Prostate gland (tissue), 2 donors: ENCODE measurements at places on chromosomes 2 and 18. TPM values are rescaled to one million over a fixed set of nuclear protein-coding genes. Genes with fewer than 3 reads are reported as not detected.

The OR6B2 gene
- total RNA-seq: not detected

The CWC22 gene
- 16.3 TPM for total RNA-seq

The SNTG2 gene
- total RNA-seq: 2.0 TPM

The SH3BP4 gene
- 86.7 TPM for total RNA-seq

The NEU2 gene
- total RNA-seq: not detected

The ZSWIM2 gene
- 2.3 TPM for total RNA-seq

The NEB gene
- total RNA-seq: 57.9 TPM

The MC2R gene
- total RNA-seq: not detected

DNA sequence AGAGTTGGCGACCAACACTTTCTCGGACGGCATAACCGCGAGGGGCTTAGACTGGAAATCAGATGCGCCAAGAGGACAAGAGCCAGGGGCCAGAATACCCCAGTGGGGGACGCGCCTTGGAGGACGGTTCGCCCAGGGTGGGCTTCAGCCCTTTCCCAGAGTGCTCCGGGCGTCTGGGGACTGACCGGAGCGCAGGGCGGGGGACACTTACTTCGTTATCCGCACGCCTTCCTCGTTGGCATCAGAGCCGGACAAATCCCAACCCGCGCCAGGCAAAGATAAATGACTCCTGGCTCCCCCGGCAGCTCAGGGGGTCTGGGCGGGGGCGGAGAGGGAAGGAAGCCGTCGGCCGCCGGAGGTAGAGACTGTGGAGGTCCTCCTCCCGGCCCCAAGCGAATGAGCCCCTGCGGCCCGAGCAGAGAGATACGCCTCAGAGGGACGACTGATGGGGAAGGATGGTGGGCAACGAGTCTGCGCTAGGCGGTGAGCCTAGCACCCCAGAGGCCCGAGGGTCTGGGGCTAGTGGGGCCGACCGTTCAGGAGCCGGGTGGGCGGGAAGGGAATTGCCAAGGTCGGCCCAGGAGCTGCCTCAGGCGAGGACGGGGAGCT lies 4.7 kb upstream of the SATB2 start:
- no peak for DNase-seq

GRCh38 chr2:25757906-25758305 lies 84.5 kb upstream of the DTNB start:
- DNase-seq: peak; percentile 48

DNA sequence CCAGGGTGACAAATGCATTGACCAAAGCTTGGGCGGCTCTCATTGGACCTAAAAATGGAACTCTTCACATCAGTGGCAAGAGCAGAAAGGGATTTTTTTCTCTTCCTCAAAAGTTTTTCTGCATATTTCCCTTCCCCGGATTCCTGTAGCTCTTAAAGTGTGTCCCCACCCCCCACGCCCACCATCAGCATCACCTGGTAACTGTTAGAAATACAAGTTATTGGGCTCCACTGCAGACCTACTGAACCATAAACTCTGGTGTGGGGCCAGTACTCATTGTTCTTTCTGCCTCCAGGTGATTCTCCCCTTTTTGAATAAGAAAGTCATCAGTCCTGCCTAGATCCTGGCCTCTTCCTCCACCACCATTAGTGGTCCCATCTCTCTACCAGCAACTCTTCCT lies 1.3 kb upstream of the MYO5B start:
- DNase-seq: no peak

DNA sequence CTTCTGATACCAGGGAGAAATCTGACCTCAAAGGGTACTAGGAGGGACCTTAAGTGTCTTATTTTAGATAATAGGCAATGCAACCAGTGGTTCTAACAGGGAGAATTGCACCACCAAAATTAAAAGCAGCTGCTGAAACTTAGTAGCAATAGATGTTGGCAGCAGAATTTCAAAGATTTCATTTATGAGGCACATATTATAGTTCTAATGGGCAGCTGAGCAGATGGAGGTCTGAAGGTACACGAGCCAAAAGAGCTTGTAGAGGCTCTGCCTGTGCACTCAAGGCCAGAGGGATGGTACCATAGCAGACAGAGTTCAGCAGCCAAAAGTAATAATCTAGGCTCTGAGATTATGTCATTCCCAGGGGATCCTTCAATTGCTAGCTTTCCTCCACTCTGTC lies 87.3 kb upstream of the NCKAP5 start:
- DNase-seq: no peak

DNA sequence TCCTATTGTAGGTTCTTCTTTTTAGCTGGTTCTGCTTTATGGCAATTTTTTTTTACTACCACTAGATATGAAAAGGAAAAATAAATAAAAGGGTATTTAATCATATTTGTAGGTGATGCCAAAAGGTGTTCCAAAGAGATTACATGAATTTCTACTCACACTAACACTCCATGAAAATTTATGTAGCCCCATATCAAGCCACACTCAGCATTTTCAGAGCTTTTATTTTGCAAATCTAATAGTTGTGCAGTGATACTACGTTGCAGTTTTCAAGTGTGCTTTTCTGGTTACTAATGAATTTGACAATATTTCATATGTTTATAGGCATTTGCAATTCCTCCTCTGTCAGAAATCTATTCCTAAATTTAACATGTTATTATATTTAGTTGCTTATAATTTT lies 363.9 kb upstream of the TMEFF2 start:
- DNase-seq: no peak

- DNase-seq: no peak
These were observed 64.2 kb upstream of the THOC1 start for GRCh38 chr18:332007-332406.

DNA sequence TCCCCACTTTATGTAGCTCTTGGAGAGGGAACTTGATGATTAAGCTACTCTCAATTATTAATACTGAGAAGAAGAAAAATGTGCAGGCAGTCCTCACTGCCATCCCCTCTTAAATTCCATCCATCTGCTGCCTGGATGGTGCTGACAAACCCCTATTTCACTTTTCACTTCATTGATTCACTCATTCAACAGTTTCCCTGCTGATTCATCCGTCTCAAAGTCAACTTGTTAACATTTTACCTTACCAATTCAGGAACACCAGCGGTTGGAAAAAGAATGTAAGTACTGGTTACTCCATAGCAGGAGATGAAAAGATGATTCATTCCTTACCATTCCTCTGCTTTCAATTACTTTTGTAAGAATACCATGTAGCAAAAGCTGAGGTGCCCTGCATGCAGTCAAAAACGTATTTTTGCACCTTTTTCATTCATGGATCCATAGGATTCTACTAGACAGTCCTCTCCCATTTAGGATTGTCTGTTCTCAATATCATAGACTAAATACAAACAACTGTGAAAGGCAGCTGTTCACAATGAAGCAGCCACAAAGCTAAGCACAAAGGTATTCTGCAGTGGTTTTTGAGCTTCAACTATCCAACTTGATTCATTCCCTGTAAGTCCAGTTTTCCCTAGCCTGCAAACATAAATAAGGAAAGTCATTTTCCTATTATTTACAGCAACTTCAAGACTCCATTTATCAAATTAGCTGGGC lies 262.0 kb downstream of the MREG start:
- no peak for DNase-seq

GRCh38 chr2:233792720-233793119 lies 14.6 kb downstream of the MROH2A start:
- DNase-seq: no peak

- no peak for DNase-seq
These were observed 1099.0 kb upstream of the LRRTM1 start for GRCh38 chr2:81403508-81403907.

GRCh38 chr18:62715759-62716615 lies 646 bp downstream of the PHLPP1 start:
- DNase-seq: peak; percentile 38

DNA sequence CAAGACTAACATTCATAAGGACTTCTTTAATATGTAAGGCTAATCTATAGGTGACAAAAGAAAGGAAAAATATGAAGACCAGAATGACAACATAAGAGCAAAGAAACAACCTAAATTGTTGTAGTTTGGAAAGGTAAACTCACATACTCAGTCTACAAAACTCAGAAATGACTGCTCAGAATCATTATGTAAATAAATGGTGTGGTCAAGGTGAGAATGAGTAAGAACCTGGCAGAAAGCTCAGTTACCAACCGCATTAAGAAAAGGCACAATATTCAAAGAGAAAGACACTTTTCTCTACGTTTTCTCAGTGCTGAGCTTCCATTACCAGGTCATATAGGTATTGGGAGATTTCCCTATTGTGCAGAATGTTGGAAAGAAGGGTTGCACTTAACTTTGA lies 15.8 kb downstream of the ATF2 start:
- DNase-seq: no peak

GRCh38 chr2:150209746-150210145 lies 277.7 kb downstream of the RND3 start:
- no peak for DNase-seq
